ENCODE measurements at places on chromosomes 3 and 15.

DNA sequence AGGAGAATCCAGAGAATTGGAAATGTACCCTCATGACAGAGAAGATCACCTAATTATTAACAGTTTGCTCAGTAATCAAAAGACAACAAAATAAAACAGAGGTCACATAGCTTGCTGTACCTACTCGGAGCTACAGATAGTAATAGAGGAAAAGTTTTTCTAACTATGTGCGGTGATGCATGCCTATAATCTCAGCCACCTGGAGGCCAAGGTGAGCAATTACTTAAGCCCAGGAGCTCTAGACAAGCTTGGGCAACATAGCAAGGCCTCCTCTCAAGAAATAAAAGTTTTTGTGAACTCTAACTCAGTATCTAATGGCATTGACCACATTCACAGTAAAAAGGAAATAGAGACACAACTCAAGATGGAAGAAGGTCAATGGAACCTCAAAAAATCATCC is 243.6 kb downstream of the ATP8B4 start:
- DNase-seq: no peak

- DNase-seq: no peak
These were observed 194.7 kb downstream of the DTWD1 start for GRCh38 chr15:49815526-49815925.

DNA sequence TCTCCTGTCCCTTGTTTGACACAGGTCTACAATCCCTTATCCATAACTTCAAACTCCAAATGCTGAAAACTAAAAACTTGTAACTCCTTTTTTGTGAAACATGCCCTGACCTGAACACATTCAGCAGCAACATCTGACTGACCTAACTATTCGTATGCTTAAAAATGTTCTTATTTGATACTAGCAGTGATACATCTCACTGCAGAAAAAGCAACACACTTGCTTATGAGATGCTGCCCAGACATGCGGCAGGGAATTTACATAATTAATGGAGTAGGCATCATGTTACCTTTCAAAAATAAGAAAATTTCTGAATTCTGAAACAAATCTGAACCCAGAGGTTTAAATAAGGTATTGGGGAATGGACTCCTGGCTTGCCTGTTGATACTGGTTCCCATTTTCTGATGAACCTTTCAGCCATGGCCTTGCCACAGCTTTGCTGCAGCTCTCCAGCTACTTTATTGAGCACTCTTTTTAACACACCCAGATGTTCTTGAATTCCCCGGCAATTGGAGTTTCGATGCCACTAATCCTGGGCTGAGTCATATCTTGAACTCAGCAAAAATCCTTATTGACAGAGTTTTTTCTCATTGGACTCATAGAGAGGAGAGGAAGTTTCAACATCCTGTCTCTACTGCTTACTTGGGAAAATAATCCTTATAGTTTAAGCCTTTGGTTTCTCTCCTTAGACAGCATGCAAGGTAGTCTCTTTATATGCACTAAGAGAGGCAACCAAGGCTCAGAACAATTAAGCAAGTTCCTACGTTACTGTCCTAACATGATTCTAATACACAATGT is 296.6 kb upstream of the LMCD1 start:
- DNase-seq: no peak

DNA sequence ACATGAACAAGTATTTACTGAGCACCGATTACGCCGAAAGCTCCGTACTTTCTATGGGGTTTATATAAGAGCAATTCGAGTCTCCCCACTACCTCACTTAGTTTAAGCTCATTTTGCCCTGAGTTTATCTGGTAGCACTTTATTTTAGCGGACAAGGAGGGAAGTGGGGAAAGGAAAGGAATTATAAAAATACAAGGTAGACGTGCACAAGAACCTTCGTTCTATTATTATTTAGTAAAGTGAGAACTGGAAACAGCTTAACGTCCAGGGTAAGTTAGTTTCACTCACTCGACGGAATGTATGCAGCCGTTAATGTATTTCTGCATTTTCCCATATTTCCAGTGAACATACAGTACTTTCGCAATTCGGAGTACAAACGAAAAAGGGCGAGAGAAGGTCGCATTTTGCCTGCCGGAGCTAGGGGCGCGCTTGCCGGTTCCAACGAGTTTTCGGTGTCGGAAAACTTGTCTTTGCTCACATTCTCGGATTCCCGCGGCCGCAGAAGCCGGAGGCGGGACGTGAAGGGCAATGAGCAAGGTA is 1.2 kb upstream of the STT3B start:
- DNase-seq: no peak

GRCh38 chr3:139427283-139428060 is 38.0 kb upstream of the COPB2 start:
- no peak for DNase-seq

DNA sequence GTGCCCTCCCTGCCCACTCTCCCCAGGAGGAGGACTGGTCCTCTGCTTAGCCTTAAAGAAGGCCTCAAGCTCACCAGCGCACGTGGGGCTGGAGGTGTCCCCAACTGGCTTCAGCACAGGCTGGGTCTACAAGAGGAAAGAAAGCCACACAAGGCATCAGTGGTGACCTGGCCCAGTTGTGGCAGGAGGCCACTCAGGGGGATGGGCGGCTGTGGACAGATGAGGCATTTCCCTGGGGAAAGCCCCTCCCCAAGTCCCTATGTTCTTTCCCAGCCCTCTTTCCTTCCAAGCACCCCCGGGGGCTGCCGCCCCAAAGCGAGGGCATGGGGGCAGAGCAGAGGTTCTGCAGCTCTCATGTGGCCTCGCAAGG is 155.2 kb upstream of the TLE3 start:
- no peak for DNase-seq

DNA sequence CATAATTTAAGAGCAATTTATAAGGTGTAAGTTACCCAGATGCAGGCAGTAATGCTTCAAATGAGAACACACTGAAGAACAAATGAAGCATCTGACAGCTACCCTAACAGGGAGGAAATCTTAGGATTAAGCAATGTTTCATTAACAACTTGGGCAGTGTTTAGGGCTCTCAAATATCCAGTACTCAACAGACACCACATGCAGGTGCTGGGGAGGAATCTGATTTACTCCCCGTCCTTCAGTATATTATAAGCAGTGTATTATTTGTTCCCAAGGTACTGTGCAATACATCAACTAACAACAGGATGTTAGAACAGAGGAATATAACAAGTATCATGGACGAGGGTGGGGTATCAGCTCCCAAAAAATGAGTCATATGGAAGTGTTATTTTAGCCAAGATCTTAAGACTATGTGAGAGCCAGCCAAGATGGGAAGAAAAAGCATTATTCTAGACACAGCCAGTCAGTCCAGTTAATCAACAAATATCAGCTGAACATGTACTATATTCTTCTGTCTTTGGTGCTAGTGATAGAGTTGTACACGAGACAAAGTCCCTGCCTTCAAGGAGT is 20.4 kb downstream of the BTBD1 start:
- DNase-seq: no peak

- no peak for DNase-seq
These were observed 36.4 kb downstream of the RLBP1 start for GRCh38 chr15:89184886-89185526.

DNA sequence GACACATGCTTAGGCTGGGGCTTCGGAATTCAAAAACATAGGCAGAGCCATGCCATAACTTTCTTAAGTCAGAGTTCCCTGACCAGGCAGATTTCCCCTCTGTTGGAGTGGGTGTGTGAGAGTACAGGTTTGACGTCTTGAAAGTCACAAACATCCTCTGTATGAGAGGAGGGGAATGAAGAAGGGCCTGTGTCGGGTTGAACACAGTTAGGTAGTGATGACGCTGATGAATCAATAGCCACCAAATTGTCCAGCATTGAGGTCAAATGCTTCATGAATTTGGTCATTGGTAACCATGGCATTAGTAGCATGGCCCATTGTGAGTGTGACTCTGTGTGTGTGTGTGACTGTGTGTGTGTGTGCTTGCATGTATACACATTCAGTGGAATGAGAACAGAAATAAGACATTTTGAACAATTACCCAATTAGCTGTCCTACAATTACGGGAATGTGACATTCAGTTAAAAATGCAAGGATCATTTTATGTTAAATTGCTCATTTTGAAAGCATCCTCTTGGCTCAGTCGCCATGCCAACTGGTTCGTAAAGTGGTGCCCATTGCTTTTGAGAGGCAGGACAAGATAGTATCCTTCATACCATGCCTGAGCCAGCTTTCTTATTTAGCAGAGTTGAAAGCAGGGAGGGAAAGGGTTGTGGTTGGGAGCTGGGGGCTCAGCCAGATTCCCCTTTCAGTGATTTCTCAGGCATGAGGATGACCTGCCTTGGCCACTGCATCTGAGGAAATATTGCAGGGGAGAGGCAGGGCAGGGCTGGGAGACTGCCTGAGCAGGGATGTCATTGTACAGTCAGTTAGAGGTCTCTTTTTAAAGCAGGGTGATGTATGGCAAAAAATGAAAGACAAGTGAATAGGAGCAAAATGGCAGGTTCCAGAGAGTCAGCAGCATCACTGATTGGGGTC is 35.4 kb downstream of the RBP2 start:
- no peak for DNase-seq

DNA sequence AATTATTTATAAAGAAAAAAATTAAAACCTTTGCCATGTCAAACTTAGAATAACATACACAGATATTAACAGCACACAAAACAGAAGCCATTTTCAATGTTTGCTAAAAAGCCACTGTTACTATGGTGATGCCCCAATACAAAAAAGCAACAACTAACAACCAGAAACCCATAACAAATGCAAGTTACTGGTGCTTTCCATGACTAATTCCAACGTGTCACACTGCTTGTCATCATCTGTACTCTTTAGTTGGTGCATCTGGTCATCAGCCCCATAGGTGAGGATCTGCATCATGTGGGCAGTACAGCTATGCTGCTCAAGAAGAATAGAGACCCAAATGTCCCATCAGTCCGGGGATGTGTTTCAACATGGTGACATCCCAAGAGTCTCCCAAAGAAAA is 52.8 kb downstream of the ATP8B4 start:
- no peak for DNase-seq

- DNase-seq: no peak
These were observed 655 bp downstream of the CYFIP1 start for GRCh38 chr15:22979238-22980188.

DNA sequence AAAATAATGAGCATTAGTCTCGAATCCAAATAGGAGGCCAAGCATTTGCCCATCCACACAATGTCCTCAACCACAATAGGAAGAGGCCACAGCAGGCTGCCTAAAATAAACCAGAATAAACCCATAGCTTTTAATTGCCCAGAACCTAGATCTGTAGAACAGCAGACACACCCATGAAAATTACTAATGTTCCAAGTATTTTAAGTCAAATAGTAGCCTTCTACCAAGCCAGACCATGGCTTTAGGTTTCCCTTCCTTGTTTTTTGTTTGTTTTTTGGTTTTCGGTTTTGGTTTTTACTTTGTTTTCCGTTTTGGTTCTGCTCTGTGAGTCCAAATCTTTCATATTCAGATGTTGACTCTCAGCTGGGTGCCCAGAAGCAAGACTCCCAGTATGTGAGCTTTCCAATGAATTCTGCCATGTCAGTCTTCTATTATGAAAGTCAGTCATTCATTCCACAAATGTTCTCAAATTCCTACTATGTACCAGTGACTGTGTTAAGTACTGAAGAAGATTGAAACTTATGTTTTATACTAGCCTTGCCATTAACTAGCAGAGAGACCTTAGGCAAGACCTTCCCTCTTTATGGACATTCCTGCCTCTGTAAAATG is 57.8 kb upstream of the BOC start:
- DNase-seq: no peak

DNA sequence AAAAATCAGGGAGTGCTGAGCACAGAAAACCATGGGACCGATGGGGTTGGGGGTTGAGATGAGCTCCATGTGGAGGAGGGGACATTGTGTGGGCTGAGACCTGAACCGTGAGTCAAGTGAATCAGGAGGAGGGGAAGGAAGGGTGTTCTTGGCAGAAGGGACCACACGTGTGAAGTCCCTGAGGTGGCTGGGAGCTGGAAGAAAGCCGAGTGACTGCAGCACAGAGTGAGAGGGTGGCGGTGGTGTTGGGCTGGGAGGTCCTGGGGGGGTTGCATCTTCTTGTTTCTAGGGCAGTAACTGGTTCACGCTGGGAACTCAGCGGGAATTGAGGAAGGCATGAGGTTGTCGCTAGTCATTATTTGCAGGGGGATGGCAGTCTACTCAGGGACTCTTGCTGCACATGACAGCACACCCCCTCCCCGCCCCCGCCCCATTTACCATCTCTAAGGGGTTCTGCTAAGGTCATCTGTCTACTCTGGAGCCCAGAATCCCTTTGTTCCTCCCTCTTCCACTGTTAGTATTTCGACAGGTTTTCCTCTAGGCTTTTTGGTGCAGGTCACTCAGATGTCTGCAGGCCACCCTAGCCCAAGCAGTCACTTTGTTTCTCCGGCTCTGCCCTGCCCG is 254.3 kb downstream of the TLE3 start:
- no peak for DNase-seq

DNA sequence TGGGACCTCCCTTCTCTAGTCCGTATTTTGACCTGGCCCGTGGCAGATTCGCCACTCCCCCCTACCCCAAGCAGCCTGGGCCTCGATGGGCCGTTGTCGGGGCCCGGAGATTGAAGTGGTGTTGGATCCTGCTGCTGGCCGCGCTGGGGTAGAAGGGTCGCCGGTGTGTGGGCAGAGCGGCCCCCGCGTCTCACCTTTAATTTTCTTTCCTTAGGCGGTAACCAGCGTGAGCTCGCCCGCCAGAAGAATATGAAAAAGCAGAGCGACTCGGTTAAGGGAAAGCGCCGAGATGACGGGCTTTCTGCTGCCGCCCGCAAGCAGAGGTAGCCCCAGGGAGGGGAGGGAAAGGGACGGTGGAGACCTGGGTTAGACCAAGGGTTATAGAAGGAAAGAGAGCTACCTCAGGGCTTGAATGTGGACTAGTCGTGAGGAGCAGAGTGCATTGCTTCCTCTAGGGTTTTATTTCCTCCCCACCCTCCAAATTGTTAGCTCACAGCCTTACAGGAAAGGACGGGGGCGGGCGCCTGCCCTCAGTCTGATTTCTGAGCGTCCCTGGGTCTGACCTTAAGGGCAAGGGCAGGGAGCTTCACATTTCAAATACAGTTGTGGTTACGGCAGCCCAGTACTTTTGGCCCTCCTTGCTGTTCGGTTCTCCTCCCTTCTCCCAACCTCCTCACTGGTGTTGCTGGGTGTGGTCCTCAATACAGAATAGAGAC is 799 bp downstream of the SERF2 start:
- no peak for DNase-seq

DNA sequence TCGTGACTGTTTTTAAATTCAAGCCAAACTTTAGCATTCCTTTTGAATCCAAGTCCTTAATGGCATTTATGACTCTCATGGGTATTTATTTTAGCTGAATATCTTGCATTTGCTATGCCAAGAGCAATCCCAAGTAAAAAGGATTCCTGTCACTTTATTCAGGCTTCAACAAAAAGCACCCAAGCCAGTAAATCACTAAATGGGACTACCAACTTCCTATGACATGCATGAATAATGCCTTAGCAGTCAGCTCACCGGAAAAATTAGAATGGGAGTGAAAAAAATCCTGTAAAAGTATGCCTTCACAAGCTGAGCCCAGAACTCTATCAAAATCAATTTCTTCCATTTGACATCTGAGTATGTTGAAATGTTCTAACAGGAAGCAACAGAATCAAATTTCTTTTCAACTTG is 1297.9 kb downstream of the ROBO2 start:
- DNase-seq: no peak

- no peak for DNase-seq
These were observed 178.8 kb downstream of the MEIS2 start for GRCh38 chr15:36921484-36922091.

GRCh38 chr15:60221356-60221755 is 176.4 kb downstream of the ANXA2 start:
- no peak for DNase-seq

- no peak for DNase-seq
These were observed 63.6 kb upstream of the MEF2A start for GRCh38 chr15:99502182-99502581.

GRCh38 chr3:105533960-105534359 is 167.3 kb downstream of the ALCAM start:
- no peak for DNase-seq

GRCh38 chr3:51673802-51674654 is 3.0 kb downstream of the TEX264 start:
- DNase-seq: no peak
